ENCODE measurements at places on chromosomes 11 and 22.

GRCh38 chr11:83070731-83071566, 748 bp downstream of the RAB30 start:
- DNase-seq = peak; percentile 59

GRCh38 chr11:11387622-11388305, 34.7 kb upstream of the CSNK2A3 start:
- no peak for DNase-seq

DNA sequence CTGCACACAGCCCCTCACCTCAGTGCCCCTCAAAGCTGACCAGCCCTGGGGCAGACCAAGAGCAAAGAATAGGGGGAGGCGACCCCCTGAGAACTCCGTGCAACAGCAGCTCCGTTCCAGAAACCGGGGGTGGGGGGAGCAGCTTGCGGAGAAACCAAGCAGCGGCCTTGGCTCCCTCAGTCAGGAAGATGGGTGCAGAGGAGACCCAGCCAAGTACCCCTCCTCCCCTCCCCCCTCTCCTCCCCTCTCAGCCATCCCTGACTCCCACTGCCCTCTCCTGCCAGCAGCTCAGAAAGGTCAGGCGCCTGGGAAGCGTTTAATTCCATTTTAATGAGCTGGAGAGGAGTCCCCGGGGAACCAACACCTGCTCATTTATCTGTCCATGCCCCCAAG, 78.9 kb downstream of the PDE2A start:
- DNase-seq = no peak

GRCh38 chr11:16781936-16782919, 43.8 kb downstream of the C11orf58 start:
- no peak for DNase-seq

DNA sequence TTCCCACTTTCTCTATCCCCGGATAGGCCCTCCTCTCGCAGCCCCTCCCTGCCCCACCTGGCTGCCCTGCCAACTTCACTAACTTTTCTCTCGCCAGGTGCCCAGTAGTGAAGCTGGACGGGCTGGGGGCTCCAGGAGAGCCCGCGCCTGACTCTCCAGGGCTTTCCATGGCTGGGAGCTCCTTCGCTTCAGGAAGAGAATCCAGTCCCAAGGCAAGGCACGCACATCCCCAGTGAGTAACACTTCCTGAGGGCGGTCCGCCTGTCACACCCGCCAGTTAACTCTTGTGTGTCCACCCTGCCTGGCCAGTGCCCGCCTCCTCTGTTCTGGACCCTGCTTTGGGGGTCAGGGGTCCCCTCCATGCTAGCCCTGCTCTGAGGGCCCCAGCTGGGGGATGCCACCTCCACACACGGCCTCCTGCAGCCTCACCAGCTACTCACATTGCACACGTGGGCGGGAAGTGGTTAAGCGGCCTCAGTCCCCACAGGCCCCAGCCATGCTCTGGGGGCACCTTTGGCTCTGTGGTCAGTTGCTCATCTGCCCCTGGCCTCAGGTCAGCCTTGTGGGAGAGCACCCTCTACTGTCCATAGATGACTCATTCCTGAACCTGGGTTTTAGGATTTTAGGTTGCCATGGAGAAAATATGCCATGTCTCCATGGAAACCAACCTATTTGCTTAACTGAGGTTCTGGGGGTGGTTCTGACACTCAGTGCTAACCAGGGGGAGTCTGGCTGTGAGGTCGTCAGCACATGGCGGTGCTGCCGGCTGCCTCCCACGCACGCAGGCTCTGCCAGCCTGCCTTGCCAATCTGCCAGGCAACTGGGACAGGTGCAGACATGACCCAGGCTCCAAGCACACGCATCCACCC, at the start of gene RIN1:
Gene RIN1 (minus strand): TSS at position 201 of the 869 bp plus-strand sequence. CDS start 32 bp downstream, at position 169.
- peak; percentile 43 for DNase-seq

DNA sequence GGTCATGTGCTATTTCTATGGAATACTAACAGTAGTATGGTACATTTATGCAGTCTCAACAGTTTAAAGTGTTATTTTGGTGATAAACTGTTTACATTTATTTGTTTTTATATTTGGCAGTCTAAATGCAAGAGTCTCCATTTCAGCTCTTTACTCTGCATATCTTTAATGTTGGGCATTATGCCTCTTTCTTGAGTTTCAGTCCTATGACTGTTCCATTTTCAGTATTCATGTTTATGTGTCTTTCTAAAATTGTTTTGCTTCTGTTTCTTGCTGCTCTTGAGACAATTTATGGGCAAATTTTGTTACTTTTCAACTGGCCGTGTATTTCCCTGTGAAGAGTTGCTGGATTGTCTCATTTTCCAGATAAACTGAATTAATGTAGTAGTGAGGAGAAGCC, 6.6 kb upstream of the RAB30 start:
- DNase-seq = no peak

DNA sequence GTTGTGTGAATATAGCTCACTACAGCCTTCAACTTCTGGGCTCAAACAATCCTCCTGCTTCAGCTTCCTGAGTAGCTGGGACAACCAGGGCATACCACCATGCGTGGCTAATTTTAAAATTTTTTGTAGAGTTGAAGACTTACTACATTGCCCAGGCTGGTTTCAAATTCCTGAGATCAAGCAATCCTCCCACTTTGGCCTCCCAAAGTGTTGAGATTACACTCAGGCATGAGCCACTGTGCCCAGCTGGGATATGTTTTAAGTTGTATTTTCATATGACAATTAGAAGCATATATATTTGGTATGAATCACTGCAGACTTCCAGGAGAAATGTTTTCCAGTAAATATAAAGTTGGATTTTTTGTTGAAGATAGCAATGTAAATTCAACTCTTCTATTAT, 15.4 kb downstream of the DDX10 start:
- no peak for DNase-seq

- no peak for DNase-seq
Observed at GRCh38 chr11:17585911-17586695, 39.0 kb downstream of the OTOG start.

DNA sequence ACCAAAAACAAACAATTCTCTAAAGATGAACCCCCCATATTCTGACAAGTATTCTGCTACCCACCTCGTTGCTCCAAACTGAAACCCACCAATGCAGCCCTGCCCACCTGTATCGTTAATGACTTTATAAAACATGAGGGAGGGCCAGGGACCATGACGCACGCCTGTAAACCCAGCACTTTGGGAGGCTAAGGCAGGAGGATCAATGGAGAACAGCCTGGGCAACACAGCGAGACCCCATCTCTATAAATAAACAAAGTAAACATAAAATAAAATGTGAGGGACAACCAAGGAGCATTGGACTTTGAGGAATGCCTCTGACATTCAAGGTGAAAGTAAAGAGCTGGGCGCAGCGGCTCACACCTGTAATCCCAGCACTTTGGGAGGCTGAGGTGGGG, 39.8 kb upstream of the ATXN10 start:
- DNase-seq = no peak

DNA sequence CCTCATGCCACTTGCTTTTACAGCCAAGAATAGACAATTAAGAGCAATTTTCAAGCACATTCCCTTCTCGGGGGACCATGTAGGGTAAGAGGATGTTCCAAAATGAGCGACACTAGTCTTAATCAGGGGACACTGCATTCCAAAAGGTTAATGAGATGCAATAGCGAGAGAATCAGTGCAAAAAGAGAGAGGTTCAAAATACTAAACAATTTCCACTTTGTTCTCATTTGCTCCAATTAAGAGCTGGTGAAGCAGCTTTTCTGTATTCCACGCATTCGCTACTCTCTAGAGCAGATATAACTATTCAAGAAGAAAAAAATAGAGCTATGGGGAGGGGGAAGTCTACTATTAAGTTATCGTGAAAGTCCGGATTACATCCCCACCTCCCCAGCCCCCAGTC, 811 bp downstream of the LRRC4C start:
- no peak for DNase-seq

DNA sequence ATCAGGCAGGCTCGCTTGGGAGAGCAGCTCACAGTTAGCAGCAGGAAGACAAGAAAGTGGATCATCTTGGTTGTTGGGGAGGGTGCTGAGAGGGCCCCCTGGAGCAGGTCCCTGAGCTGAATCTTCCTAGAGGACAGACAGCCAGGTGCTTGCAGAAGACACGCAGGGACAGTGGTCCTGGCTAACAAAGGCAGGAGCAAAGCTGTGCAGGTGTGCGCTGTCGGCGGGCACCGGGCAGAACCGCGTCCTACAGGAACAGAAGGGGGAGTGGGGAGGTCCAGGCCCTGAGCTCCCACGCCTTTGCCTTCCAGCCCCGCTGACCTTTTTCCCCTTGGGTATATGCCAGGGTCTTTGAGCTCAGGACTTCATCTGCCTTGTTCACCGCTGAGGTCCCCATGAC, 30.1 kb upstream of the PARVB start:
- DNase-seq = peak; percentile 6

GRCh38 chr11:44848963-44849350, 101.7 kb downstream of the TP53I11 start:
- no peak for DNase-seq

GRCh38 chr11:45959851-45960250, 37.4 kb downstream of the LARGE2 start:
- DNase-seq = no peak

- no peak for DNase-seq
Observed at GRCh38 chr11:100674212-100674611, 12.9 kb upstream of the ARHGAP42 start.

- no peak for DNase-seq
Observed at GRCh38 chr22:48669986-48670716, 1157.5 kb downstream of the BRD1 start.

GRCh38 chr11:76243193-76243956, 37.1 kb upstream of the WNT11 start:
- DNase-seq = no peak

DNA sequence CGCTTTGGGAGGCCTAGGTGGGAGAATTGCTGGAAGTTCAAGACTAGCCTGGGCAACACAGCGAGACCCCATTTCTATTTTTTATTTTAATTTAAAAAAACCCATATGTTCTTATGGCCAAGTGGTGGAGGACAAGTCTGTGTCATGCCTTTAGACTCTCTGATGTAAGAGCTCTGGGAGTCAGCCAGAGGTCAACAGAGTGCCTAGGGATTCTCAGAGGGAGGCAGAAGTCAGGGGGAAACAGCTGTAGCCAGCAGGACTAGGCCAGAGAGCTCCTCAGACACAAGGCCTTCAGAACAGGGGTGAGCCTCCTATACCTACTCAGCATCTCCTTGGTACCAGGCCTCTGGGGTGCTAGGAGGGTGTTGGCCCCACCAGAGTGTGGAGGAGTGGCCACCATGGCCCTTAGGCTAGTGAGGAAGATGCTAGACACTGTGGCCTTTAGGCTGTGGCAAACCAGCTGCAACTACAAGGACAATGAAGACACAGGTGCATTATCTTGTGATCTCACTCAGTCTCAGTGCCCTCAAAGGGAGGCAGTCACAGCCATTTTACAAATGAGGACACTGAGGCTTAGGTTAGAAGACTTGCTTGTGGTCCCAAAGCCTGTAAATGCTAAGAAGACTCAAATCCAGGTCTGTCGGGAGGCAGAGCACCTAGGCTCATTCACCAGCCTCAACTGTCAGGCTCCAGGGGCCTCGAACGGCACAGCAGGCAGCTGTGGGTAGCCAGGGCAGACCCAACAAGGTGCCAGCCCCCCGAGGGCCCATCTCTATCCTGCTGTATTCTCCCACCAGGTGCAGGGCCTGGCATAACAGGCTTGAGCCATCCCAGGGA, 5.0 kb downstream of the ZP1 start:
- DNase-seq = no peak

DNA sequence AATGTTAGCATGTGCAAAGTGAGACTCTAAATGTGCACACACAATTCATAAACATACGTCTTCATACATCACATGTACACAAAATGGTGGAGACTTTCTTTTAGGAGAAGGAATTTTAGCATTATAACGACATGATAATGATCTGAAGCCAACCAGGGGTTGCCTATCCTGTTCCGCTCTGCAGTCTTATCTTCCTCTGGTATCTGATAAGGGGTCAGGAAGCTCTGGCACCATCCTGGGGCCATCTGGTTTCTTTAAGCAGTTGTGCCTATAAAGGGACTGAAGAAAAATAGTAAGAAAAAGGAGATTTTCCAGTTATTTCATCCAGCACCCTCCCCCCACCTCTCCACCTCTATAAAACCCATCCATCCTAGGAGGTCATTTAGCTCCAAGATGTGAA, 5.8 kb upstream of the NUP50 start:
- no peak for DNase-seq

GRCh38 chr11:71490044-71490730, 36.9 kb upstream of the KRTAP5-7 start:
- DNase-seq = no peak

DNA sequence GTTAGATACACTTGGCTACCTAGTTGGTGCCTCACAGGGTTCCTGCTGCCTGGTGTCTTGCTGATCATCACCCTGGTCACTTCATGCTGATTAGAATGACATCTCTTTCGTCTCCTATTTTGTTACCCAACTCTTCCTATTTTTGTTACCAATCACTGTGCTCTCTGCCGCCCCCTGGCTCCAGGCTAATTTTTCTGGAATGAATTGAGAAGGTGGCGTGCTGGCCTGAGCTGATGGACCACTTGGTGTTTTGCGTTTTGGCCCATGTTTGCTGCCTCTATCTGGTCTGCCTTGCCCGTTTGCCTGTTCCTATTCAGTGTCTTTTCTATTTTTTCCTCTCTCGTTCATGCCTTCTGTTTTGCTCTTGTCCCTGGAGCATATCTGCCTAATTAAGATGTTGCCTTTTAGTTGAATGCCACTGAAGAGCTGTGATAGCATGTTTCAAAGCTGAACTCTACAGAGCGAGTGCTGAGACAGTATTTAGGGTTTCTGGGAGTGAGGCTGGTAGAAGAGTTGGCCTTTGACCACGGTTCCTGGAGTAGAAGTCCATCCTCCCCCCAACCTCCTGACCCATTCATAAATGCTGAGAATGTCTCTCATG, 5.9 kb upstream of the ATF4 start:
- no peak for DNase-seq

DNA sequence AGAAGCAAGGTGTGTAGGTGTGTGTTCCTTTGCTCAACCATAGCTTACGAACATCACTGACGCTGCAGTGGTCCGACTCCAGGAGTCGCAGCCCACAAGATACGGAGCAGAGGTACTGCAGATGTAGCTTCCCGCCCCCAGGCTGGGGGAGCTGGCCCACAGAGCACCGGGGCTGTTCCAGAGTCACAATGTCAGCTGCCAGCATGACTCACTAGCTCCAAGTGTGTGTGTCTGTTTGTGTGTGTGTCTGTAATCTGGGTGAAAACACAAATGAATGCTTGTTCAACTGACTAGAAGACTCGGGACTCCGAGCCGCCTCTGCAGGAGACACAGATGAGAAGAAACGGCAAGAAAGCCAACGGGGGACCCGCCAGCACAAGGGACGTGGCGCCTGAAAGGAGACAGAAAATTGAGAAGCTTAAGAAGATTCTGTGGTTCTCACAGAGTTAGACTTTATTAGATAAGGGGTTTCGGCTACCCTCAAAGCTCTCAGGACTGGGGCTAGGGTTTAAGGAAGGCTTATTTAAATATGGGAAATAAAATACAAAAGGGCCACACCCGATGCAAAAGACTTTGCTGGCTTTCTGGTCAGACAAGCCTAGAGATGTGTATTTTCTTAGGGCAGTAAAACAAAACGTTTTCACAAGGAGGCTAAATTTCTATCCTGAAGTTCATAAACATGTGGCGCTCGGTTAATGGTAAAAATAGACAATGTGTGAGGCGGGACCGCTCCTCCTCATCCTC, 10.7 kb downstream of the VSIG10L2 start:
- no peak for DNase-seq

GRCh38 chr11:31375879-31376278, 6.2 kb downstream of the DNAJC24 start:
- DNase-seq = no peak

All from NCI-H146 (cell line).